ENCODE measurements at places on chromosomes 6 and 20.

GRCh38 chr20:38395165-38395564 is 40.0 kb downstream of the SNHG17 start:
- DNase-seq = no peak

DNA sequence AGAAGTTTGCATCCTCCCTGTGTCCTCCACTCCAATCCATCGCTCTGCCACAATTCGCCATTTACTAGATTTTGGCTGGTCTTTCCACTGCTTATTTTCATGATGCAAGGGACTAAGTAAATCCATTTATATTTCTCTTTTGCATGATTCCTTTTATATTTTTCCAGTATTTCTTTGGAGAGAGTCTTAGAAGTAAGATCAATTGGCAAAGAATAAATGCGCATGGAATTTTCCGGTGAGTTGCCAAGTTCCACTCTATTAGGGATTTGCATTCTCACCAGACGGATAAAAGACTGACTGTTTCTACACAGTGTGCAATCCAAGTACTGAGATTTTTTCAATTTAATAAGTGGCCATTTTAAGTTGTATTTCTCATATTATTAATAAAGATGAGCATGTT is 91.7 kb upstream of the PHACTR3 start:
- DNase-seq = no peak

GRCh38 chr6:143803769-143804568 is 39.2 kb upstream of the LTV1 start:
- no peak for DNase-seq

DNA sequence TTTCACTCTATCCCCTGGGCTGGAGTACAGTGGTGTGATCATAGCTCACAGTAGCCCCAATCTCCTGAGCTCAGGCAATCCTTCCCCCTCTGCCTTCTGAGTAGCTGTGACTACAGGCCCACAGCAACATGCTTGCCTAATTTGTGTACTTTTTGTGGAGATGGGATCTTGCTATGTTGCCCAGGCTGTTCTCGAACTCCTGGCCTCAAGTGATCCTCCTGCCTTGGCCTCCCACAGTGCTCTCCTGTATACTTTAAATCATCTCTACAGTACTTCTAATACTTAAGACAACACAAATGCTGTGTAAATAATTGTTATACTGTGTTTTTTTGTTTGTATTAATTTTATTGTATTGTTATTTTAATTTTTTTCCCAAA is 39.7 kb upstream of the FAM50B start:
- DNase-seq = no peak

DNA sequence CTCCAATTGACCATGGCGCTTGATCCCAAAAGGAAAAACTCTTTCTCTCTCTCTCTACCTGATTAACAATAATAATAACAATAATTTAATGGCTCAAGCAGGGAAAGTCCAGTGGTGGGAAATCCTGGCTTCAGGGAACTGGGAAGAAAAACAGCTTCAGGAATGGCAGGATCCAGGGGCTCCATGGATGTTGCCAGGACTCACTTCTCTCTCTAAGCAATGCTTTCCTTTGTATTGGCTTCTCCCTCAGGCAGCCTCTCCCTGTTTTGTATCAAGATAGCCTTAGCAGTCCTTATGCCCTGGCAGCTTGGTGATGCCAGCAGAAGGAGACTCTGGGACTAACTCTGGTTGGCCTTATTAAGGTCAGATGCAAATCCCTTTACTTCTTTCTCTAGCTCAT is 13.5 kb upstream of the PTGIS start:
- DNase-seq = no peak

GRCh38 chr6:33450434-33450833 is 3.9 kb upstream of the ZBTB9 start:
- no peak for DNase-seq

- DNase-seq = no peak
Observed at GRCh38 chr6:43796903-43797890, 27.2 kb downstream of the VEGFA start.

- no peak for DNase-seq
Observed at GRCh38 chr6:138028893-138029292, 78.3 kb downstream of the PERP start.

- no peak for DNase-seq
Observed at GRCh38 chr6:136103763-136104311, 146.3 kb downstream of the MTFR2 start.

DNA sequence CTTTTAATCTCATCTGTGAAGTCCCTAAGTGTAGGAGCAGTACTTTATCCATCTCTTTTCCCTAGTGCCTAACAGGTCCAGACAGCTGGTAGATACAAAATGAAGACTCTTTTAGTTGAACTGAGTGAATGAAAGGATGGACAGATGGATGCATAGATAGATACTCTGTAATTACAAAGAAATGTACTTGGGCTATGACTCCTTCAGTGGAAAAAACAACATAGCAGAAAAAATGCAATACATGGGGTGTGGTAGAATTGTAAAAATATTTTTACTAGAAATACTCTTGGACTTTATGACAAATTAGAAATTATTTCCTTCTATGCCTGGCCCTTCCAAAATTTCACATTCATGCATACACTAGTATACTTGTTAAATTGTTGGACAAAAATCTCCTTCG is 29.3 kb downstream of the KCNQ5 start:
- DNase-seq = no peak

DNA sequence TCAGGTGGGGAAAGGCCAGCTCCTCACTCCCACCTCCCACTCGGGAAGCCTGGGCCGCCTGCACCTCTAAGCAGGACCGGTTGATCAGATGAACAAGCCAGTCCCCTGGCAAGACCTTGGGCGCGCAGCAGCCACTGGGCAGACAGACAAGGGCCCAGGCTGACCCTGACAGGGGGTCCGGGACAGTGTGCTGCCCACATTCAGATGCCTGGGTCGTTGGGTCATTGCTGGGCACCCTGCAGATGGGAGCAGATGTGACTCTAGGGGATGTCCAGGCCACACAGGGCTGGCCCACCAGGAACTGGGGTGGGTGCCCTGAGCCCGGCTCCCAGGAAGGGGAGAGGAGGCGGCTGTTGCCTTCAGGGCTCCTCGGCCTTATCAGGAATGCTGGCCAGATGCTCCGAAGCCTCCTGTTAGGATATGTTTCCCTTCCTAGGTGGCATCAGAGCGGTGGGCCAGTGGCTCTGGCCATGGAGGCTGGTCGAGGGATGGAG is 17.3 kb upstream of the FRMD1 start:
- no peak for DNase-seq

DNA sequence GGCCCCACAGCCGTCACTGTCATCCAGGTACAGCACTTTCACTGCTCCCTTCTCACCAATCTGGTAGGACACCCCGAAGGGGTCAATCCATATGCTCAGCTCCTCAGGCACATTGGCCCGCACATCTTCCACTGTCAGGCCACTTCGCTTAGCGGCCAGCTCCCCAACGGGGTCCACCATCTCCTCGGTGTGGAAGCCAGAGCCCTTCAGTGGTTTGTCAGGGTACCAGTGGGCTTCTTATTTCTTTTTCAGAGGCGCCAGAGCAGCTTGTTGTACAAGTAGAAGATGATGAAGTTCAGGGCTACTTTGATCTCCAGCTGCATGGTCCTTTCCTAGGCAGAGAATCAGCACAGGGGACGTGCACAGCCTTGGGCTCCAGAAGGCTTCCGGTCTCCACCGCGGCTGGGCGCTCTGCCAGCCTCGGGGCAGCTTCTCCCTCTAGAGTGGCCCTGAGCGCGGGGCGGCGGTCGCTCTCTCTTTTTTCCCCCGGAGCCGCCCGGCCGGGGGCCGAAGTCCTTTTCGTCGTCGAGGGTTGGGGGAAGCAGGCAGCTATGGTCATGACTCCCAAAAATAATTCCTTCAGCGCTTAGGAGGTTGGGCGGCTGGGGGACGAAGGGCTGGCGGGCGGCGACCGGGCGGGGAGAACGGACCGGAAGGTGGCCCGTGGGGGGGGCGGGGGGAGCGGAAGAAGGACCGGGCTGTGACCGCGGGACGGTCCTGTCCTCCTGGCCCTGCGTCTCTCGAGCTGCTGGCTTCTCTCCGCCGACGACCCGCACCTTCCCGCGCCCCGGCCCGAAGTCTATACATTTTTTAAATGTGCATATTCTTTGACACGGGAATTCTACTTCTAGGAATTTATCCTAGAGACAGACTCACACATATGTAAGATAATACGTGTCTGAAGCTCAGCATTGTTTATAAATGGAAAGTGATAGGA is 6.5 kb upstream of the ZSCAN9 start:
- no peak for DNase-seq

- no peak for DNase-seq
Observed at GRCh38 chr6:168737481-168737880, 296.5 kb downstream of the SMOC2 start.

- DNase-seq = no peak
Observed at GRCh38 chr6:34914358-34914757, 25.3 kb downstream of the ANKS1A start.

DNA sequence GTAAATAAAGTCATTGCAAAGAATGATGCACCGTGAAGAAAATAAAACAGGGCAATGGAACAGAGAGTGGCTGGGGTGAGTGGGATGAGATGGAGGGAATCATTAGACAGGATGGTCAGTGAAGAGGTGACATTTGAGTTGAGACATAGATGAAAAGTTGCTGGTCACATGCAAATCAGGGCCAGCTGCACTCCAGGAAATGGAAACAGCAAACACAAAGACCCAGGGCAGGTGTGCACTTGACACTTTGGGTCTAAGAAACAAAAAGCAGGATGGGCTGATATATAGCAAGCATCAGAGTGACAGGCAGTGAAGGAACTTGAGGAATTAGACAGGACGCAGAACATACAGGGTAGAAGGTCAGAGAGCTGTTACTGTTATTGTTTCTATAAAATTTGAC is 171.5 kb upstream of the RIPOR2 start:
- no peak for DNase-seq

GRCh38 chr6:106745197-106745770 is 115.9 kb downstream of the QRSL1 start:
- no peak for DNase-seq

GRCh38 chr6:47447722-47448121 is 29.9 kb upstream of the CD2AP start:
- DNase-seq = no peak

- DNase-seq = no peak
Observed at GRCh38 chr6:89368107-89368506, 15.6 kb upstream of the UBE2J1 start.

DNA sequence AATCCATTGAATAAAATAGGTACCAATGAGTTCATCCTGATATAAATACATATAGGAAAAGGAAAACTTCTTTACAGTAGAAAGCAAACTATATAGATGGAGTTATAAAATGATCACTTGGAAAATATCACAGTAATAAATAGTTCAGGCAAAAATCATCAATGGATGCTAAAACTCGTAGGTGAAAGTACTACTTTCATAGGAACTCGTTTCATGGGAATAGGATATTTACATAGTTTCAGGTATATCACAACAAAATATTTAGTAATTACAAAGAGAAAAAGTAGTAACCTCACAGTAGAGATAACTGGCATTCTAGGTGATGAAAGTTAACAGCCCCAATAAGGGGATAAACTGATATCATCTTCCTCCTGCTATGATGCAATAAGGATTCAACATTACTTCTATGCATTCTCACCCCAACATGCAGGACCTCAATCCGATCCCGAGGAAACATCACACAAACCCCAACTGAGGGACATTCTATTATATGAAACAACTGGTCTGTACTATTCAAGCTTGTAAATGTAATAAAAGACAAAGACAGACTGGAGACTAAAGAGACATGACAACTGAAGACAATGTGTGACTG is 13.7 kb downstream of the DDO start:
- no peak for DNase-seq

DNA sequence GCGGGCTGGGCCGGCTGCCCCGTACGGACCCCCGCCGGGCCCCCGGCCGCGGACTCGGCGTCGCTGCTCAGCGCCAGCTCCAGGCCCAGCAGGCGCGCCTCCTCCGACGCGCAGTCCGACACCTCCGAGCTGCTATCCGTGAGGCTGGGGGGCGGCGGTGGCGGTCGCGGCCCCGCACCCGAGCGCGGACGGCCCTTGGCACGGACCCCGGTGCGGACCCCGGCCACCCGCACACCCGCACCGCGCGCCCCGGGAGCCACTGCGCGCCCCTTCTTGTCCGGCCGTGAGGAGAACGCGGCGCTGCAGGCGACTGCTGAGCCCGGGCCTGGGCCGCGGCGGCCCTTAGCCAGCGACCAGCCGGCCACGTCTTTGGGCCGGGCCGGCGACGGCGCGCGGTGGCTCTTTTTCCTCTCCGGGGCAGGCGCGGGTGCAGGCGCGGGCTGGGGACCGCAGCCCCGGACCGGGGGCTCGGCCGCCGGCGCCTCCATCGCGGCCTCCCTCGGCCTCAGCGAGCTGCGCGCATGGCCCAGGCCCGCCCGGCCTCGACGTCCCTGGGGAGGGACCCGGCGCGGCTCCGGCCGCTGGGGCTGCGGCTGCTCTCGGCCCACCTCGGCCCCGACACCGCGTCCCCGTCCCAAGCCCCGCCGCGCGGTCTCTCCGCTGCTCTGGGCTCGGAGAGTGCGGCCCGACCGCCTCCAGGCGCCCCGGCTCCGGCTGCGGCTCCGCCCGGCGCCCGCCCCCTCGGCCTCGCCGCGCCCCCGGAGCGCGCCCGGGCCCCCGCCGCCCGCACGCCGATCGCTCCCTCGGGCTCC is 12.9 kb upstream of the TLDC2 start:
- no peak for DNase-seq

DNA sequence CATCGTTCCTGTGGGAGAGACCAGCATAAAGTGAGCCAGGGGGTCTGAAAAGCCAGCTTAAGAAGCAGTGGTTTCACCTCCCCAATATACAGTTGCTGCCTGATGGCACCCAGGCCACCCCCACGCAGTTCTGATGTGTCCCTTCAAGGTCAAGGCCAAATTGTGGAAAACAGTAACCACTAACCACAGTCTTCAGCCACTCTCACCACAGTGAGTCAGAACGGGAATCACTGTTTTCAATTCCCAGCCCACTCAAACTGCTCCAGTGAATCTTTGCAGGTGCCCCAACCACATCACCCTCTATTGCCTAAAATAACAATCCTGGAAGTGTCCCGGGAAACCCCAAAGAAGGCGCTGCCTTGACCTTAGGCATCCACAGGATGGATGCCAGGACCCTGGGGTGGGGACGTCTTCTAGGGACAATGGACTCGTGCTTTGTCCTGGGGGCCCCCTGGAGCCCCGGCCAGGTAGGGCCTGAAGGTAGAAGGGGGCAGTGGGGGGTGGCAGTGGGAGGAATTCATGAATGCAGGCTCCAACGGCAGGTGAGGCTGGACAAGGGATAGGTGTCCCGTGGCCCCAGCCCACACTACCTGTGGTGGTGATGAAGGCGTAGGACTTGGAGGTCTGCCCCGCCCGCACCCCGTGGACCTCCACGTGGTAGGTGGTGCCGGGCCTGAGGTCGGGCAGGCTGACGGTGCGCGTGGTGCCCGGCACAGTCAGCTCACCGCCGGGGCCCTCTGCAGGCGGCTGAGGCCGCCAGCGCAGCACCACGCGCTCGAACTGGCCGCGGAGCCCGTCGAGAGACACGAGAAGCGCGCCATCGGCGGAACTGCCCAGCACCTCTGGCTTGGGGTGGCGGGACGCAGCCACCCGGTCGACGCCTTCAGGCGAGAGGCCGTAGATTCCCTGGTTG is 22.2 kb downstream of the TNXB start:
- no peak for DNase-seq

- DNase-seq = no peak
Observed at GRCh38 chr6:116118608-116119007, 7.3 kb downstream of the COL10A1 start.

GRCh38 chr6:51843456-51844056 is 243.9 kb downstream of the PKHD1 start:
- DNase-seq = no peak

- DNase-seq = no peak
Observed at GRCh38 chr6:54135665-54136369, 24.6 kb downstream of the MLIP start.
